Activated CD4-positive, alpha-beta T cell treated with anti-CD3 and anti-CD28 coated beads, Interleukin-2, amount 50 U/mL, for 48 hours (primary cell): ENCODE measurements at places on chromosomes 6 and 20.

DNA sequence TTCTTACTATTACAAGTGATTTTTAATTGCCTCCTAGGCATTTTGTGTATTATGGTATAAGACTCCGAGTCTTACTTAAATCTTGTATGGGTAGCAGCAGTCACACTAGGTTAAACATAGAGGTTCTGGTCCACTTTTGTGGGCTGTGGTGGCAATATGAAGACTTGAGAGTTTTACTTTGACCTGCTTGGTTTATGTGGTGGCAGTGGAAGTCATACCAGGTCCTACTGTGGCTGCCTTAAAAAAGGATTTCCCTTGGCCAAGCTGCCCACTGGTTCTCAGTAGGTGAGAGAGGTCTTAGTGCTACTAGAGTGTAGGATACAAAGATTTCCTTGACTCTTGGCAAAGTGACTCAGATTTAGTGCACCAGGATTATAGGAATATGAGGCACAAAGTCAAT, 44.2 kb upstream of the NKAIN2 start:
- DNase-seq = no peak

- peak; percentile 98 for DNase-seq
Measured at GRCh38 chr6:37432916-37433656, at the start of gene CMTR1. Gene CMTR1 (plus strand): TSS chr6:37433221. CDS start chr6:37435630, 2,409 bp downstream.

DNA sequence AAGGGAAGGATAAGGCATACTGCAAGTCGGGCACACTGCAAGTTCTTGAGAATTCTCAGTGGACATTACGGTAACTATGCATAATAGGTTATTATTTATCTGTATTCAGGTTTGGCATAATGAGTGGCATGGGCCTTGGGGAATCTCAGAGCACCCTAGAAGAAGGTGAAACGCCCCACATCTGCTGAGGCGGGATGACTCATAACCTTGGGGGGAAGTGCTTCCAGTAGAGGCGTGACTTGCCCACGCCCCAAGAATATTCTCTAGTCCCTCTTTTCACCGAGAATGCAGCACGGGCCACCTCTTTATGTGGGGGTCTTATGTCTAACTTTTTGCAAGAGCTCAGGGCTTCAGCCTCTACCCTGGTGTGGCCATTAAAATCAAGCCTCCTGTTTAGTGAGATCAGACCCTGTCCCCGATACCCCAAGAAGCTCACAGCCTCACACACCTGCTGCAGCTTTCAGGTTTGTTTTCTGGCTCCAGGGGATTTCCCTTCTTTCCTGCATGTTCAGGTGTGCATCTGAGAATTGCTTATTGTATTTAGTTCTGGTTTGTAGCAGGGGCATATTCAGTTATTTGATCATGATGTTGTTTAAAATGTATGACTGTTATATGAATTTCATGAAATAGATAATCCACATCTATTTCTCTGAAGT, 19.1 kb downstream of the ZFP64 start:
- DNase-seq = no peak

GRCh38 chr20:50594231-50594590, 84.0 kb downstream of the PTPN1 start:
- DNase-seq = no peak

DNA sequence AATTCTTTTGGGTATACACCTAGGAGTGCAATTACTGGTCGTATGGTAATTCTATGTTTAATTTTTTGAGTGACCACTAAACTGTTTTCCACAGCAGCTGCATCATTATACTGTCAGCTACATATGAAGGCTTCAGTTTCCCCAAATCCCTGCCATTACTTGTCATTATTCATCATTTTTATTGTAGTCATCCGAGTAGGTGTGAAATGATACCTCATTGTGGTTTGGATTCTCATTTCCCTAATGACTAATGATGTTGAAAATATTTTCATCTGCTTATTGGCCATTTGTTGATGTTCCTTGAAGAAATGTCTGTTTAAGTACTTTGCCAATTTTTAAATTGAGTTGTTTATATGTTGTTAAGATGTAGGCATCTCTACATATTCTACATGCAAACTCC, 633.6 kb upstream of the IMPG1 start:
- no peak for DNase-seq

DNA sequence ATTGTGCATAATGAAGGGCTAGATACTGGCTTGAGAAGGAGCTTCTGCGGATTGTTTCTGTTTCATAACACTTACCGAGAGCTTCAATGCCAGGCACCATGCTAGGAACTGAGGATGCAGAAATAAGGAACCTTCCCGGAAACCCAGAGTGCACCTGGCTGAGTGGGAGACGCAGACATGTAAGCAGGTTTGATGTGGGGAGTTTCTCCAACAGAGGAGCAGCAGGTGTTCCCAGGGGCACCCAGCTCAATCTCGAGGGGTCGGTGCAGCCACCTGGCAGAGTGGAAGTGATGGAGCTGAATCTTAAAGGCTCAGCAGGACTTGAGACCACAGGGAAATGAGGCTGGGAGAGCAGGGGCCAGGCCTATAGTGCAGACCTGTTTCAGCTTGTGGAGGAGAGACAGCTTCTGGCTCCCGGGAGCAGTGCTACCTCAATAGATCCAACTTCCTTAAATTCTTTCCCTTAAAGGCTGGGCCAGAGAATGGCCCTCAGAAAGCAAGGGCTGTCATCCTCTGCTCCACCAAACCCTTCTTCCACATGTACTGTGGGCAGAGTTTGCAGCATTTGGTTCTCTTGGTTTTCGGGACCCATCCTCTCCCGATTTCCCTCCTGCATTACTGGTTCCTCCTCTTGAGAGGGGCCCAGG, 27.8 kb upstream of the SRC start:
- no peak for DNase-seq

DNA sequence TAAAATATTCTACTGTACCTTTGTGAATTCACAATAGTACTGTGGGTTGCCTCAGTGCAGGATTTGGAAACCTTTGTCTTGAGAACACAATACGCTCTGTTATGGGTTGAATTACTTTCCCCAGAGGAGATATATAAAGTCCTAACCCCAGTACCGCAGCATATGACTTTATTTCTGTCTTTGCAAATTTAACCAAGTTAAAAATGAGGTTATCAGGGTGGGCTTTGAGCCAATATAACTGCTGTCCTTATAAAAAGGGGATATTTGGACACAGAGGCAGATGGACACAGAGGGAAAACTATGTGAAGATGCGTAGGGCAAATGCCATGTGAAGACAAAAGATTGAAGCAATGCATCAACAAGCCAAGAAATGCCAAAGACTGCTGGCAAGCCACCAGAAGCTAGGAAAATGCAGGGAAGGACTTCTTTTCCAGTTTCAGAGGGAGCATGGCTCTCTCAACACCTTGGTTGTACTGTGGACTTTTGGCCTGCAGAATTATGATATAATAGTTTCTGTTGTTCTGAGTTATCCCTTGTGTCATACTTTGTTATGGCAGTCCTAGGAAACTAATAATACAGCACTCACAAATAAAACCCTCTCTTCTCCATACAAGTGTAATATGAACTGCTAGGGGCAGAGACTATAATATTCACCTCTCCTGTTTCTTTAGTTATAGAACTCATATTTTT, 292.6 kb upstream of the SPTLC3 start:
- DNase-seq = no peak

- DNase-seq = no peak
Measured at GRCh38 chr20:63945031-63945658, 11.1 kb downstream of the UCKL1 start.

GRCh38 chr6:100427452-100427851, 37.3 kb downstream of the SIM1 start:
- DNase-seq = no peak

GRCh38 chr20:316316-317068, 8.9 kb upstream of the SOX12 start:
- no peak for DNase-seq

GRCh38 chr6:33467091-33467490, 12.7 kb downstream of the ZBTB9 start:
- DNase-seq = no peak

GRCh38 chr6:154932515-154933027, 62.5 kb upstream of the TIAM2 start:
- DNase-seq = no peak

GRCh38 chr6:14957355-14958059, 288.4 kb upstream of the JARID2 start:
- no peak for DNase-seq

DNA sequence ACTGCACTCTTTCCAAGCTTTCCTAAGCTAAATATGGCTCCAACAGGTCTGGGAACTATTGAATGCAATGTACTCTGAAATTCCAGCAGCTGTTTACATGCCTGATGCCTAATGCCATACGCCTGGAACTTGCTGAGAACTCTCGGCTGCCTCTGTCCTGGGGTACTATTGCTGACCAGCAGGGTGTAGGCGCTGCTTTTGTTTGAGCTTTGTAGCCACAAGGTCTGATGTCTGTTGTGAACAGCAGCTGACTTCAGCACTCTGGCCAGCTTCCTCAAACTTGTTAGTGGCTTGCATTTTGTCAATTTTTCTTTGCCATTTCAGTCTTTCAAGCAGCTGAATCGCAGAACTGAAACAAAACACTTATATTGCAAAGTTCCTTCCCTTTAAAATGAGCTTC, 26.7 kb downstream of the SAYSD1 start:
- DNase-seq = peak; percentile 13

- DNase-seq = no peak
Measured at GRCh38 chr20:25533920-25534700, 51.2 kb downstream of the NINL start.

DNA sequence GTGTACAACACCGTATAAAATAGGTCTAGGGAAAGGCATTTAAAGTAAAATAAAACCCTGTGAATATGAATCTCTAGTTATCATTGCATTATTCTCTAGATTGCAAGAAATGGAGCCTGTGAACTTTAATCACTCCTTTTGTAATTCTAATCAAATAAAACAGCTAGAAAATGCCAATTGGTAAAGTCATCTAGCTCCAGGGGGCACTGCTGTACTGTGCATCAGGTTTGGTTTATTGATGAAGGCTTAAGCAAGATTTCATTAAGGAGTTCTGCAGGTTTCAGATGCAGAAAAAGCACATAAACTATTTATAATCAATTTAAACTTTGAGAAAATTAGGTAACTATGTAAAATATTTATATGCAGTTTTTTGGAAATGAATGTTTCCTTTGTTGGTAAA, 645.0 kb downstream of the PHF3 start:
- peak; percentile 1 for DNase-seq

- DNase-seq = no peak
Measured at GRCh38 chr6:110617057-110617456, 140.6 kb upstream of the SLC22A16 start.

GRCh38 chr6:137261761-137262160, 42.6 kb upstream of the IFNGR1 start:
- DNase-seq = no peak

GRCh38 chr6:39565956-39566355, 159.3 kb downstream of the KIF6 start:
- DNase-seq = no peak

GRCh38 chr6:28977341-28978132, 27.6 kb downstream of the ZNF311 start:
- DNase-seq = no peak
